Calu3 (cell line): ENCODE measurements at places on chromosomes 1 and 21.
A peak's percentile ranks its signal among the peaks of the same experiment; 100 is the strongest.

DNA sequence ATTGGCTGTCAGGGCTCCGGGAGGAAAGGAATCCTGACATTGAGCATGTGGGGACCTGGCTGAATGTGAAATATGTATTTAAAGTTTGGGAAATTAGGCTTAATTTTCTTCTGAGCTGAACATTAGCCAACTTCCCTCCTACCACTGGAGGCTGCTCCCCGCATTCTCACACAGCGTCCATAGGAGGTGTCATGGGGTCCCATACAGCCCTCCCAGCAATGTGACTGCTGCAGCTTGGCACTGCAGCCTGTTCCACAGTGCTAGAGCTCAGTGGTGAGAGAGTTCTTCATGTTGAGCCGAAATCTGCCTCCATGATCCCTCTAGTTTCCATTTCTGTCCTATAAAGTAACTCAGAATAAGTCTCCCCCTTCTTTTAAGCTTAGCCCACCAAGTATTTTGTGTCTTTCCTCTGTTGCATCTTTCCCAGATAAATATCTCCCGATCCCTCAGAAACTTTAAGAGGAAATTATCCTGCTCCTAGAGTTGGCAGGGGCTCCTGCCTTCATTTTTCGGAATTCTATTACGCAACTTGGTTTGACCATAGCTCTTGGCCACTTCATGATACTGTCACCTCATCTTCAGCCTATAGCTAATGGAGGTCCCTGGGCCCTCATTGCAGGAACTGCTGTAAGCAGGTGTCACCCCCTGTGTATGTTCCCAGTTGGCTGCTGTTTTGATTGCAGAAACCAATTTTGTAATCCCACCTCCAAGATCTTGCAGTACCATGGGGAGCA, 2.0 kb downstream of the FCRL6 start:
- DNase-seq, result no peak

GRCh38 chr1:180590889-180591288, 32.1 kb downstream of the OVAAL start:
- no peak for DNase-seq

GRCh38 chr1:82879701-82880305, 1079.1 kb downstream of the ADGRL2 start:
- no peak for DNase-seq

DNA sequence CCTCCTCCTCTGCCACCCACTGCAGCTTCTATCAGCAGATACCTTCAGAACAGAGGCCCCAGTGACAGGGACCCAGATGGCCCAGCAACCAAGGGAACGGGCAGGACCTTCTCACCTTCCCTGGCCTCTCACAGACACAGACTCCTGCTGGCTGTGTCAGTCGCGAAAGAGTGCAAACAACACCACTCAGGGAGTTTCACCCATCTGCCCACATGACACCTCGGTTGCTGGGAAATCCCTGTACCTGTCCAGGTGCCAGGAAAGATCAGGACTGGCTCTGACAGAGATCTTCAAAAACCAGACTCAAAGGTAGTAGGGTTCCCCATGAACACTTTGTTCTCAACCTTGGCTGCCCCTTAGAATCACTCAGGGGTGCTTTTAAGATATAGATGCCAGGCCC, 83.5 kb upstream of the HIVEP3 start:
- no peak for DNase-seq

GRCh38 chr1:172827301-172827700, 168.4 kb downstream of the FASLG start:
- DNase-seq, result no peak

GRCh38 chr1:227792216-227793078, 23.0 kb upstream of the PRSS38 start:
- DNase-seq, result no peak

GRCh38 chr1:39970274-39970673, 15.3 kb downstream of the MFSD2A start:
- no peak for DNase-seq

DNA sequence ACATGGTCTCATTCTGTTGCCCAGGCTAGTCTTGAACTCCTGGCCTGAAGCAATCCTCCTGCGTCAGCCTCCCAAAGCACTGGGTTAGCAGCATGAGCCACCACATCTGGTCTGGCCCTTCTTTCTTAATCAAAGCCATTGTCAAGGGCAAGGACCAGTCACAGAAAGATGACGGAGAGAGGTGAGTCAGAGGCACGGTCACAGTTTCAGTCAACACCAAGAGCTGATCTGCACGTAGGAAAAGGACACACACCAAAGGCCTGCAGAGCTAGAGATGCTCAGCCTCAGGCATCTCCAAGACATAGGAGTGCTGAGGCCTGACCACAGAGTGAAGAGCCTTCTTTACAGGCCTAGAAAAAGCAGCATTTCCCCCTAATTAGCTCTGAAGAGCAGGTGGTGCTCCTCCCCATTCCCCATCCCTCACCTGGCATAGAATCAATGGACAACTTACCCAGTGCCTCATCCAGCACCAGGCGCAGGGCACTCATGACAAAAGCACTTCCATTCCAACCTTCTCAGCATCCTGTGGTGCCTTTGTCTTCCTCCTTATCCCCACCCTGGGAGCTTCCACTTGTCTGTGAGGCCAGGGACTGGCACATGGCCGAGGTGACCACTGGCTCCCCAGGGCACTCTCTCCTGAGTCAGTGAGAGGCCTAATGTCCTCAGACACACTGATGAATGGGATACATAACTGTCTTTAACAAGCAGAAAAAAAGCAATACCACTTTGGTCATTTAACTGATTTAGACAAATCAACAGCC, 139.8 kb downstream of the AJAP1 start:
- no peak for DNase-seq

DNA sequence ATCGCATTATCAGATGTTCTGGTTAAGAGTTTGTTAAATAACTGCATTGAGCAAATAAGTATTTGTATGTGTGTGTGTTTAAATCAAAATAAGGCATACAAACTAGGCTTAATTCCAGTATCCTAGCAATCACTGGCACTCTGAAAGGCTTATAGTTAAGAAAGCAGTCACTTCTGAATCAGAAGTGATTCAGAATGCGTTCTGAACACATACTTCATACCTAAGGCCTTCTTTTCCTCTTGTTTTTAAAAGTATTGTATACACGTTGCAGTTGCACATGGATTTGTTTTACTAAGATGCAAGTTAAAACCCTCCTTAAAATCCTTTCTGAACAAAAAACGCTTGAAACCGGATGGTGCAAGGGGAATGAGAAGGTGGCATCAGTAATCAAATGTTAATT, 238.4 kb upstream of the DMRTA2 start:
- DNase-seq, result no peak

GRCh38 chr1:214337015-214337414, 56.1 kb downstream of the SMYD2 start:
- DNase-seq, result no peak

- no peak for DNase-seq
Measured at GRCh38 chr1:33468967-33469366, 3.5 kb upstream of the ZSCAN20 start.

DNA sequence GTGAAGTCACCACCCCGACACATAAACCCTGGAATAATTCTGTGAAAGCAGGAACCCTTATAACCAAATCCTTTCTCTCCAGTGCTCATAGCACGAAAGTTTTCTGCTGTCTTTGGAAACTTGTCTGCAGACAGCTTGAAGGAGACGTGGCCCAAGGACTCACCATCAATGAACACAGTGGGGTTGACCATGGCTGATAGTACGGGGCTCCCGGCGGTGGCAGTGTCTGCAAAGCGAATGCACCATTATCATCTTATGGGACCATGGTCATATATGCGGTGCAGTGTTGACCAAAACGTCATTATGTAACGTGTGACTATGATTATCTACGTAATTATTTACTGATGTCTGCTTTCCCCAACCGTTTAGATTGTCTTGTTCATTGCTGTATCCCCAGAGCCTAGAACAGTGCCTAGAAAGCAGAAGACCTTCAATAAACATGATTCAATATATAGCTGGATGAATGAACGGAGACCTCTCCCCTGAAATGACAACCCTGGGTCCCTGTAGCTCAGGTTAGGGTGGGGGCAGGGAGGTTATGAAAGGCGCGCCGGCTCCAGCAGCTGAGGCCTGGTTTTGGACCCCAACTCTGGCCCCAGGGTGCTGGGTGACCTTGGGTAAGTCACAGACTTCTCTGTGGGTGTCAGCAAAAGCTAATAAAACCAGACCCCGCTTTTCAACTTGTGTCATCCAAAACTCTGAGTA, 128.4 kb upstream of the ZBTB40 start:
- no peak for DNase-seq

- DNase-seq, result no peak
Measured at GRCh38 chr1:244830639-244831038, 4.8 kb upstream of the COX20 start.

- no peak for DNase-seq
Measured at GRCh38 chr21:38301321-38302214, 44.8 kb downstream of the KCNJ15 start.

DNA sequence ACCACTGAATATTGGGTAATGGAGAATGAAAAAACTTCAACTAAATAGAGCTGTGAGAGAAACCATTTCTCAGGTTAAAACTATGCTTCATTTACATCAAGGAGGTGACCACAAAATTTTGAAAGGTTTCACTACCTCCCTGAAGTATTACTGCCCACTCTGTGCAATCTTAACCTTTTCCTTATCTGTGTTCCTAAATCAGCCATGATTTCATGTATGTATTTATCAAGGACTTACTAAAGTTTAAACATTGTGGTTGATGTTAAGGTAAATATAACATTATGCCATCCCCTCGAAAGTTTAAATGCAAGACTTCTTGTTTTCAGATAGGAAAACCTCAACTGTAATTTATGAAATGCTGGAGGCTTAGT, 84.4 kb downstream of the CLEC20A start:
- DNase-seq, result no peak

- DNase-seq, result no peak
Measured at GRCh38 chr1:109192433-109192832, 21.3 kb upstream of the SARS1 start.

GRCh38 chr1:201825245-201825644, 3.7 kb upstream of the IPO9 start:
- DNase-seq, result no peak

GRCh38 chr1:44828841-44829440, 14.1 kb downstream of the PTCH2 start:
- DNase-seq, result no peak

- DNase-seq, result peak; percentile 2
Measured at GRCh38 chr1:103106426-103107341, 1.6 kb downstream of the COL11A1 start.

DNA sequence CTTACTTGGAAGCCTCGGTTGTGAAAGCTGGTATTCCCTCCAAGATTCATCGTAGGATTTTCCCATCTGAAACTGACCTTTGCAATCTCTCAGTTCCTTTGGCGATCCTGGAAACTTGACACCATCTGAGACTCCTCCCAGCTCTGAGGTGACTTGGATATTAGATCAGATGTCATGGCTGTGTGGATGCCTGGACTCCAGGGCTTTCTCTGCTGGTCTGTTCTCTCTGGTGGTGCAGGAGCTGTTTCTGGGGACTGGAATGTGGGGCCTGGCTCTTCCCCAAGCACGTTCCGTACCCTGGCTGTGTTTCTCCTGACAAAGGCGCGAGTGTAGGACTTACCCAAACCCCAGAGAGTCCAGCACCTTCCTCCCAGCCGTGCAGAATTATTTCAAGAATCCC, 252.2 kb downstream of the RPS6KC1 start:
- DNase-seq, result no peak

GRCh38 chr1:11731691-11732283, 4.1 kb upstream of the AGTRAP start:
- no peak for DNase-seq

DNA sequence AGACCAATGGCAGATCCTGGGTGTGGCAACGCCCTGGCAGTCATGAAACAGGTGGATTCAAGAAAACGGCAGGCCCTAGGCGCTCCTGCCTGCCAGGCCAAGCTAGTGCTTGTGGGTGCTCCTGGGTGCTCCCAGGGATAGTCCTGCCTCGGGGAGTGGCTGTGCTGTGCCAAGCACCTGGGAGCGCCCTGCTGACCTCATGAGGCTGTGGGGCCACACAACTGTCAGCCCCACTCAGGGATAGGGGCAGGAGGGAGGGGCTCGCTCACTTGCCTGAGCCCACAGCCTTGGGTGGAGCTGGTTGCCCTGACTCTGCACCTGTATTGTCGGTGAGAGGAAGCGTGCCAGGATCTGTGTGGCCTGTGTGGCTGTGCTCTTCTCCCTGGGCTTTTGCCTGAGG, 9.4 kb downstream of the SNAP47 start:
- DNase-seq, result no peak

GRCh38 chr1:84282780-84283333, 18.7 kb upstream of the SAMD13 start:
- DNase-seq, result no peak

DNA sequence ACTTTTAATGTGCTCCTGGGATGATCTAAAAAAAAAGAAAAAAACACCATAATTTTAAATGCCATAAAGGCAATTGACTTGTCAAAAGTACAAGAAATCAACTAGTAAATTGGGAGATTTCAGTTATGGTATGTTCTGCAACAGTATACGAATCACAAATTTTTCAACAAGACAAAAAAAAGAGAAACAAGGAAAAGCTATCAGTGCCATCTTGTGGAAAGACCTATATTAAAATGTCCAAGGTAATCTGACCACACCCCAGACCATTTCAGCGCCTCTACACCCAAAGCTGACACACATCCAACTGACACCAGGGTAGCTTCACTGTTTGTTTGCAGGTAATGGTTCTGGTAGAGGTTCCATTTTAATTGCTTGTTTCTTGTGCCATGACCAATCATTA, 5.0 kb upstream of the DUSP23 start:
- no peak for DNase-seq
